NCI-H69 (cell line): ENCODE measurements at places on chromosomes 4 and X.
A peak's percentile ranks its signal among the peaks of the same experiment; 100 is the strongest.

GRCh38 chrX:84441143-84441542 is 61.1 kb downstream of the HDX start:
- DNase-seq: peak; percentile 0

GRCh38 chrX:52349681-52350080 is 19.1 kb upstream of the XAGE2 start:
- no peak for DNase-seq

DNA sequence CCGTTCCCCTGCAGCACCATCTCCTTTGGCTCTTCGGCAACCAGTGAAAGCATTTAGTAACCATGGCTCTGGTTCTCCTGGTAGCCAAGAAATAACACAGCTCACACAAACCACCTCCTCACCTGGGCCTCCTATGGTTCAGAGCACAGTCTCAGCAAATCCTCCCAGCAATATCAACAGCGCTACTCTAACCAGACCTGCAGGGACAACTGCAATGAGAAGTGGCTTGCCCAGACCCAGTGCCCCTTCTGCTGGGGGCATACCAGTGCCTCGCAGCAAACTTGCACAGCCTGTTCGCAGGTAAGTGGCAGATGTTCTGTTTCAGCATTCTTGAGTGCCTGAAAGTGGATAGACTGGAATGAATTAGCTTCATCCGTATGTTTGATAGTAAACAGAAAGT is 63.0 kb upstream of the SLC10A4 start:
- DNase-seq: no peak

- DNase-seq: peak; percentile 80
Measured at GRCh38 chr4:122152711-122153226, 638 bp downstream of the BLTP1 start.

GRCh38 chr4:68498413-68499007 is 51.2 kb downstream of the TMPRSS11E start:
- DNase-seq: peak; percentile 42

DNA sequence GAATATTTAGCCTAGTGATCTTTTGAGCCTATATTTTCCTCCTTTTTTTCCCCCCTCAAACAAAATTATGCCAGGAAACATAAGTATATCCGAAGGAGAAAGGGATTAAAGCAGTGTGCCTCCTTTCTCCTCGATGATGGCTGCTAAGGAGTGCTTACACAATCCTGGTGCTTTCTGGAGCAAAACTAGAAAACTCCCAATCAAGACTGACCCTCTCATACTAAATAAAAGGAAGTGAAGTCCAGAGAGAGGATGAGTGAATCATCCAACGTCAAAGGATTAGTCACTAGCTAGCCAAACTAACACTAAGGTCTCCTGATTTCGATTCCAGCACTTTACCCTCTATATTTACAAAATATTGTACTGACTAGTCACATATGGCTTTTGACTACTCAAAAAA is 146.8 kb downstream of the PPP3CA start:
- DNase-seq: peak; percentile 54

- no peak for DNase-seq
Measured at GRCh38 chr4:726838-727237, 21.2 kb downstream of the PCGF3 start.

DNA sequence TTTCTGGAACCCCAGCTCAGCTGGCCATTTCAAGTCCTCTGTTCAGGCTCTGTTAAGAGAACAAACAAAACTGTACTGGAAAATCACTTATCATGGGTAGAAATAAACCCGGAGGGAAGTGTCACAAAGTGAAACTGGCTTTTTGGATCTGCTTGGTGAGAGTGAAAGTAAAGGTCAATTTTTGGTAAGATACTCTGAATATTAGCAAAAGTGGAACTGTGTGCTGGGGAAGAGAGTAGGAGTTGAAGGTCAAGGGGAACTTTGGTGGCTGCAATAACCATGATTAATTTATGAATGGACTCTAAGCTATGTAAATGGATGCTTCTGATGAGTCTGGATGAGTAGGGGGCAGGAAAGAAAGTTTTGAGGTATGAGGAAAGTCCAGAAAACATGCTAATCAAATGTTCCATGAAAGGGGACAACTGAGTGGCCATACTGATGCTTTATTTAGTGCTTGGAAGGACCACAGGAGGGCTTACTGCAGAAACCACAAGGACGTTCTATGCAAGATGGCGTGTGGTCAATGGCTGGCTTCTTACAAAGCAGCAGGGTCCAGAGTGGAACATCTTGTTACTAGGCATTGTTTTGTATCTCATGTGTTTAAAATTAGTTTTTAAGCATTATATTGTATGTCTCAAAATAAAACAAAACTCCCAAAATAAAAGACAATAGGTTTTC is 36.8 kb upstream of the TNIP3 start:
- DNase-seq: no peak

DNA sequence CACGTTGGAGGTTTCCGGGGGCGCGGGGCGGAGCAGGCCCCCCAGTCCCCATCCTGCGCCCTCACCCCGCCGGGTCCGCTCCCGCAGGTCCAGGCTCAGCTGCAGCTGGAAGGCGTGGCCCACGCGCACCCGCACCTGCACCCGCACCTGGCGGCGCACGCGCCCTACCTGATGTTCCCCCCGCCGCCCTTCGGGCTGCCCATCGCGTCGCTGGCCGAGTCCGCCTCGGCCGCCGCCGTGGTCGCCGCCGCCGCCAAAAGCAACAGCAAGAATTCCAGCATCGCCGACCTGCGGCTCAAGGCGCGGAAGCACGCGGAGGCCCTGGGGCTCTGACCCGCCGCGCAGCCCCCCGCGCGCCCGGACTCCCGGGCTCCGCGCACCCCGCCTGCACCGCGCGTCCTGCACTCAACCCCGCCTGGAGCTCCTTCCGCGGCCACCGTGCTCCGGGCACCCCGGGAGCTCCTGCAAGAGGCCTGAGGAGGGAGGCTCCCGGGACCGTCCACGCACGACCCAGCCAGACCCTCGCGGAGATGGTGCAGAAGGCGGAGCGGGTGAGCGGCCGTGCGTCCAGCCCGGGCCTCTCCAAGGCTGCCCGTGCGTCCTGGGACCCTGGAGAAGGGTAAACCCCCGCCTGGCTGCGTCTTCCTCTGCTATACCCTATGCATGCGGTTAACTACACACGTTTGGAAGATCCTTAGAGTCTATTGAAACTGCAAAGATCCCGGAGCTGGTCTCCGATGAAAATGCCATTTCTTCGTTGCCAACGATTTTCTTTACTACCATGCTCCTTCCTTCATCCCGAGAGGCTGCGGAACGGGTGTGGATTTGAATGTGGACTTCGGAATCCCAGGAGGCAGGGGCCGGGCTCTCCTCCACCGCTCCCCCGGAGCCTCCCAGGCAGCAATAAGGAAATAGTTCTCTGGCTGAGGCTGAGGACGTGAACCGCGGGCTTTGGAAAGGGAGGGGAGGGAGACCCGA is 14.0 kb downstream of the SHOX start:
- no peak for DNase-seq

DNA sequence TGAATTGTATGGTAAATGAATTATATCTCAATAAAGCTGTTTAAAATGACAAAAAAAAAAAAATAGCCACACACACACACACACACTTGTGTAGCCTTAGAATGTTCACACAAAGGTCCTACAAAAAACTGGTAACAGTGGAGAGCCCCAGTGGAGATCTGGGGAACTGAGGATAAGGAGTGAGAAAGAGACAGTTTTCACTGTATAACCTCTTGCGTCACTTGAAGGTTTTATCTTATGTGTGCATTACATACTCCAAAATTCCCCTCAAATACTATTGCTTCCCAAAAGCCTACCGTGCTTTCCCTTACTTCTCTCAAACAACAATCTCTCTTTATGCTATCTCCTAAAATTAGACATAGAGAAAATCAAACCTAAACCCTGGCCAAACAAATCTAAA is 67.8 kb downstream of the SMC1A start:
- no peak for DNase-seq

DNA sequence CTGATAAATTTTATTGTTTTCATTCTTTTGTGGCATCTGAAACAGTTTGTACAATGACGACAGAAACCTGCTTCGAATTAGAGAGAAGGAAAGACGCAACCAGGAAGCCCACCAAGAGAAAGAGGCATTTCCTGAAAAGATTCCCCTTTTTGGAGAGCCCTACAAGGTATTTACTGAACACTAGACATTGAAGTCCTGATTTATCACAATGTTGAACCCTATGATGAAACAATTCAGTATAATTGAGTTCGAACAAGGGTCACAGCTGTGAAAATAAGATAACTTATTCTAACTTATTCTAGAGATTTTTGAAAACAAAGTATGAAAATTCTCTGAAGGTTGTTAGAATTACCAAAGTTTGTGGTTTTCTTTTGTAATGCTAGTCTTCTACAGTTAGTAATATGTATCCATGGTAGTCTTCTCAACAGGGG is 111.3 kb downstream of the AFF1 start:
- DNase-seq: no peak

GRCh38 chr4:142725886-142726285 is 120.2 kb downstream of the INPP4B start:
- DNase-seq: no peak

DNA sequence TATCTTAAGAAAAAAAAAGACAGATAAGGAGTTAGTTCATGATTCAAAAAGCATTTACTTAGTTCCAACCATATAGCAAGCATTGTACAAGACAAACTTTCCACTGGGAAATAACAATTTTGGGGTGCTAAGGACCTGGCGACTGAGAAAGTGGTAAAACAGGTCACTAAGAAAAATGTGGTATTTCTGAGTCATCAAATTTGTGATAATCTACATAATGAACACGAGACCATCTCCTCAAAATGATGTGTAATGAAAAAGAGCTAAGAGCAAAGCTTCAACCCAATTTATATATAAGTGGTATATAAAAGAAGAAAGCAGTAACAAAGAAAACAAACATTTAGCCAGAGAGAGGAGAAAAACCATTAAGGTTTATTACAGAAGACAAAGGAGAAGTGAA is 72.3 kb downstream of the FBXW7 start:
- no peak for DNase-seq

GRCh38 chr4:164508097-164508496 is 245.8 kb upstream of the SMIM31 start:
- no peak for DNase-seq

- no peak for DNase-seq
Measured at GRCh38 chrX:113741744-113742143, 842.1 kb upstream of the HTR2C start.

DNA sequence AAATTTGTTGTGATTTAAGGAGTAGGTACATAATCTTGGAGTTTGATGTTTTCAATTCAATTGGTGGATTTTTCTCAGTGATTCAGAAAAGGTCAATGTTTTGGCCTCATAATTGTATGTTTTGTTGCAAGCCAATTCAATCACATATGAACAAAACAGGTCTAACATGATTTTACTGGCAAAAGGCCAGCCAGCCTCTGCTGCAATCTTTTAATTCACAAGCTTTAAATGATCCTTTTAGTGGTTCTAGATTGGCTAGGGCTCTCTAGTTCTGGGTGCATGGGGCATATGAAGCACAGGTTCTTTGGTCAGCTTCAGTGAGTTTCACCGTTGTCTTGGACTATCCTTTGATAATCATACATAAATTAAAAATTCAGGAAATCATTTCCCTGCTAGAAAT is 19.2 kb upstream of the SLC6A14 start:
- peak; percentile 23 for DNase-seq

- DNase-seq: no peak
Measured at GRCh38 chrX:35786271-35786670, 11.9 kb upstream of the MAGEB16 start.

DNA sequence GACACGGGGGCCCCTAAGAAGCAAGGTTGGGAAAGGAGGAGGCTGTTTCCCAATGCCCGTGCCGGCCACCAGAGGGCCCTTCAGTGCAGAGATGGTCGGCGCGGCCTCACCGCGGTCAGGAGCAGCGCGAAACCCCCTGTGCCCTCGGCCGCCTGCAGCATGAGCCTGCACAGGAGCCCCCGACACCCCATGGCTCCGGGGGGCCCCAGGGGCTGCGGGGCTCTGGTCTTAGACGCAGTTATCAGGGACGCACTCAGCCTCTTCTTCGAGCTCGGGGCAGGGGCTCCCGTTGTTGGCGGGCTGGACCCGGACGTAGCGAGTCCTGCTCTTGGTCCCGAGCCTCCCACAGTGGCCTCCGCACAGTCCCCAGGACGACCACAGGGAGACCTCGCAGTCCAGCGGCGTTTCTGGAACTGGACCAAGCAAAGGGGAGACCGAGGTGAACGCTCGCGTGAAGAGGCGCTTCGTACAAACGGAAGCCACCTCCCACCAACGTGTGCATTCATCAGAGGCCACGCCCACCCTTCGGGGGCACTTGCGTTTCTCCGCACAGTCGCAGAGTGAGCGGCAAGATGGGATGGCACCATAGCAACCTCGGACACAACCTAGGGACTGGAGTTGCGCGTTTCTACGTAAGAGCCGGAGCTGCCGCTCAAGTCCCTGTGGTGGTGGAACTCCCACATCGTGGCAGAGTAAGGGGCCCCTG is 5.0 kb downstream of the SPON2 start:
- DNase-seq: peak; percentile 91

GRCh38 chrX:107477406-107477805 is 28.0 kb downstream of the FRMPD3 start:
- no peak for DNase-seq

- DNase-seq: no peak
Measured at GRCh38 chrX:152642931-152643564, 5.4 kb downstream of the GABRQ start.

DNA sequence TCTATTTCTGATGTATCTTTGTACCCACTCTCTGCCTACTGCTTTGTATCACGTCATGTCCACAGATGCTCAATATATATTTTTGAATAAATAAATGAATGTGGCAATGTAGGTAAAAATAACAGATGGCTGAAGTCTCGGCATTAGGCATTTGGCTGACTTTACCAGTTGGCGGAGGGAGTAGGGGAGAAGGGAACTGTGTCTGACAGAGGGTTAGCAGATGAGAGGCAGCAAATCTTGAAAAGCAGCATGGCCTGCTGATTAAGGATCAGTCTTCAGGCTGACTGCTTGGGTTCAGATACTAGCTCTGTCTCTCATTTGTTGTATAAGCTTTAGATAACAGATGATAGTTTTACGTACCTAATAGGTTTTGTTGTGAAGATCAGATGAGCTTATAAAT is 31.9 kb upstream of the RASGEF1B start:
- peak; percentile 16 for DNase-seq

GRCh38 chr4:109414938-109415337 is 18.7 kb upstream of the SEC24B start:
- DNase-seq: no peak

DNA sequence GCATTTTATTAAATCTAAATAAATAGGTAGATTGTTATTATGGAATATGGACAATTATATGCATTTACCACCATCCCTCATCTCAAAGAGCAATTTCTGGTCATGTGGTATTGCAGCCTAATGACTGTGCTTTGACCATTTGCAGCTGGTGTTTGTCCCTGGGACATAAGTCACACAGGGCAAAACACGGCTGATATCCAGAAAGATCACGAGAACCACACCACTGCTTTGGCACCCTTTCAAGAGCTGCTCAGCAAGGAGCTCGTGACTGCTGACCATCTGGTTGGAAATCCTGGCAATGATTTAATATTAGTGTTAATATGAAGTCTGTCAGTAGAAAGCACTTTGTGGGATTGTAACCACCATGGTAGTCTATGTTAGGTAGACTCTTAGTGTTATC is 545.0 kb downstream of the GBA3 start:
- peak; percentile 75 for DNase-seq
